Femur (tissue), 1 donor: ENCODE measurements at places on chromosomes 16 and 17.

GRCh38 chr17:34393401-34393800 lies 30.4 kb upstream of the CCL1 start:
- no peak for DNase-seq

GRCh38 chr17:4463818-4464476 lies 30.2 kb downstream of the SPNS3 start:
- DNase-seq: no peak

GRCh38 chr17:38996660-38997337 lies 29.6 kb upstream of the FBXO47 start:
- DNase-seq: no peak

- DNase-seq: no peak
Observed at GRCh38 chr16:89845417-89845816, 17.1 kb downstream of the SPIRE2 start.

GRCh38 chr16:47467501-47467900 lies 6.4 kb downstream of the PHKB start:
- DNase-seq: no peak

DNA sequence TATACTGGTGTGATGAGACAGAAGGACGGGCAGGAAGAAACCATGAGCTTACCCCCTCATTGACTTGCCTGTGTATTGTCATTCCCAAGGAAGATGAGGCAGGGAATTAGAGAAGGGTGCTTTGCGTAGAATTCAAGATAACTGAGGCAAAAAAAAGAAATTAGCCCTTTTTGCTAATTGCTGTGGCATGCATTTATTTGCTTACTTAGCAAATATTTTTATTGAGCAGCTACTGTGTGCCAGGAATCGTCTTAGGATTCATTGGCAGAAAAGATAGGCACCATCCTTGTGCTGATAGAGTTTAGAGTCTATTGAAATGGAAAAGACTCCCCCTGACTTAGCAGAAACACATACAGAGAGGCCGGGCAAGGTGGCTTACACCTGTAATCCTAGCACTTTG lies 541.9 kb downstream of the TMEM114 start:
- DNase-seq: no peak

DNA sequence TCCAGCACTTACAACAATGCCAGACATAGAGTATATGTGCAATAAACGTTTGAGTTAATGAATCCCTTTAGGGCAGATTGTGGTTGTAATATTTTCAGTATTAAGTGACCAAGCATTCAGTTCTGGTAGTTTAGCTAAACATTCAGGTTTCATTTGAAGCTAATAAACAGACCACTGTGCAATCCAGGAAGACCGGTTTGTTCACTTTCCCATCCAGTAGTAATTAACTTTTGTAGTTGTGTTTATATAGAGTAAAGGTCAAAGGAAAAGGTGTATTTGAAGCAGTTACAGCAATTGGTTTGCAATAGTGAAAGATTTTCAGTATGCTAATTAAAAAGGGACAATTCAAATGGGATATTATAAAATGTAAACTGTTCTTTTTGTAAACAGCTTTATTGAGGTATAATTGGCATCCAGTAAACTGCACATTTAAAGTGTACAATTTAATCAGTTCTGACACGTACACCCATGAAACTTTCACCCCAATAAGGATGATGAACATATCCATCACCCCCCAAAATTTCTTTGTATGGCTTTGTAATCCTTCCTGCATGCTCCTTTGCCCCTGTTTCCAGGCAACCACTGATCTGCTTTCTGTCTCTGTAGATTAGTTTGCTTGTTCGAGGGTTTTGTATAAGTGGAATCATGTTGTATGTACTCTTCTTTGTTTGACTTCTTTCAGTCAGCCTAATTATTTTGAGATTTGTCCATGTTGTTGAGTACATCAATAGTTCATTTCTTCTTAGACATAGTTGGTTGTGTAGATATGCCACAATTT lies 26.3 kb downstream of the MRTFB start:
- DNase-seq: no peak

DNA sequence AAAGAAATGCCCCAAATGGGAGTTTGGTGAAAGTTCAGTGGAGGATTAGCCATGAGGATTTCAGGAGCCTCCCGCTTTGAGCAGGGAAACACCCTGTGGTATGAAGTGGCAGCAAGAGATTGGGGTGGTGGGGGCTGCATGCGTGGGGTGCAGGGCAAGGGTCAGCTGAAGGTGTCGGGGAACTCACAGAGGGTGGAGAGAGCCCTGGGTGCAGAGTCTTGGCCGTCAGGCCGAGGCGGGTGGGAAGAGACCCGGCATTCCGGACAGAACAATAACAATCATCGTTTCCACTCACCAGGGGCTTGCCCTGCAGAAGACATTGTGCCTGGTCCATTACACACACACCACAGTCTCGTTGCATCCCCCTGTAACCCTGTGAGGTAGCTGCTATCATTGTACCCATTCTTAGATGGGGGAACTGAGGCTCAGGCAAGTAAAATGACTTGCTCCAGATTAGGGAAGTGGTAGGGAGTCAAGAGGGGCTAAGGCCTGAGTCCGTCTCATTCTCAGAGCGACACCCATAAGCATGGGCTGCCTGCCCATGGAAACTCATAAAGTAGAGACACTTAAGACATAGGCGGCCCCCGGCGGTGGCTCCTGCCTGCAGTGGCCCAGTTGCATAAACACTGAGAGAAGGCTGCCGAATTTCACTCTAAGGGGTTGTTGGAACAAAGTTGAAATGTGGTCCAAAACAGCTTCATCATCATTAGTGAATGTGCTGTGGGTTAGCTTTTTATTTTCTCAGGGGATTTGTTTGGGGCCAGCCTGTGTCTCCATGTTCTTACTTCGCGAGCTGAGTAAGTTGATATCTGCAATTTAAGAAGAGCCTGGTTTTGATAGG lies 93.3 kb downstream of the CMIP start:
- DNase-seq: no peak

DNA sequence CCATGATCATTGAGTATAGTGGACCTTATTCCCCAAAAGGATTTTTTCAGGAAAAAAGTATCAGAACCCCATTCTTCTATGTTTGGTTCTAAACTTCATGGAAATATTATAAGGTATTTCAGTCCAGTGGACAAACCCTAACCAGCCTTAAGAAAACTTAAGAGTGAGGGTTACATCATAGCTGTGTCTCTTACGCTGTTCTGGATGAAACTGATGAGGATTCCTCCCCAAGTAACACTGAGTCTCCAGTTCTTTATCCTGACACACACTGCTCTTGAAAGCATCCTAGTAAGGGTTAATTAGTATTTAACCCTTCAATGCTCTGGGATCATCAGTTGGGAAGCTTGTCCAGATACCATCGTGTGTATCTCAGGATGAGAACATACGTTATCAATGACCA lies 5.0 kb downstream of the LYRM1 start:
- no peak for DNase-seq

DNA sequence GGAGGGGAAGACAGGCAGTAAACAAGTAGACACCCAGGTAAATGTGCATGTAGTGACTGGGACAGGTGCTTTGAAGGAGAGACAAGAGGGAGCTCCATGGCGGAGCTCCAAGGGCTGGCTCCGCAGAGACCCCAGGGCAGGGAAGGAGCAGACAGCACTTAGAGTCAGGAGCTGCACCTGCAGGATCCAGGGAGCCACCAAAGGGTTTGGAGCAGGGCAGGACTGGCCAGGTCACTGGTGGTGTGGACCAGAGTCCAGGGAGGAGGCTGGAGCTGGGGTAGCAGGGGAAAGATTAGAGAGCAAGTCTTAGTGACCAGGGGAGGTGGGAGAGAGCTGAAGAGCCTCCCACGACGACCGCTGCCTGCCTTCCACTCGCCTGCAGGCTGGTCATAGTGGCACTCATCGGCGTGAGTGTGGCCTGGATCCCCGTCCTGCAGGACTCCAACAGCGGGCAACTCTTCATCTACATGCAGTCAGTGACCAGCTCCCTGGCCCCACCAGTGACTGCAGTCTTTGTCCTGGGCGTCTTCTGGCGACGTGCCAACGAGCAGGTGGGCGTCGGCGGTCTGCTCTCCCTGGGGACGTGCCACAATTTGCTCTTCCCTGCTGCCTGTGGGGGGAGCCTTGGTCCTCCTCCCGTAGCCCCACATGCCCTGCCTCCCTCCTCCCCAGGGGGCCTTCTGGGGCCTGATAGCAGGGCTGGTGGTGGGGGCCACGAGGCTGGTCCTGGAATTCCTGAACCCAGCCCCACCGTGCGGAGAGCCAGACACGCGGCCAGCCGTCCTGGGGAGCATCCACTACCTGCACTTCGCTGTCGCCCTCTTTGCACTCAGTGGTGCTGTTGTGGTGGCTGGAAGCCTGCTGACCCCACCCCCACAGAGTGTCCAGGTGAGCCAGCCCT lies 14.7 kb upstream of the FAM83G start:
- no peak for DNase-seq

GRCh38 chr16:81647527-81647926 lies 131.6 kb upstream of the PLCG2 start:
- DNase-seq: no peak

DNA sequence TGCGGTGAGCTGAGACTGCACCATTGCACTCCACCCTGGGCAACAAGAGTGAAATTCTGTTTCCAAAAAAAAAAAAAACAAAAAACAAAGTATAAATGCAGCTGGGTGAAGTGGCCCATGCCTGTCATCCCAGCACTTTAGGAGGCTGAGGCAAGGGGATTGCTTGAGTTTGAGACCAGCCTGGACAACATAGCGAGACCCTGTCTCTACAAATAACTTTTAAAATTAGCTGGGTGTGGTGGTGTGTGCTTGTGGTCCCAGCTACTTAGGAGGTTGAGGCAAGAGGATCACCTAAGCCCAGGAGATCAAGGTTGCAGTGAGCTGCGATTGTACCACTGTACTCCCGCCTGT lies 10.1 kb upstream of the STX4 start:
- DNase-seq: no peak

GRCh38 chr16:4316108-4316863 lies 419 bp downstream of the GLIS2 start:
- DNase-seq: peak; percentile 47

- no peak for DNase-seq
Observed at GRCh38 chr17:58321571-58322525, 6.7 kb downstream of the TSPOAP1 start.

GRCh38 chr17:35486920-35487732 lies 38.6 kb upstream of the SLFN13 start:
- peak; percentile 44 for DNase-seq

- DNase-seq: no peak
Observed at GRCh38 chr17:12118617-12119016, 97.9 kb downstream of the MAP2K4 start.

GRCh38 chr16:31537362-31538242 lies 9.9 kb downstream of the AHSP start:
- peak; percentile 25 for DNase-seq

GRCh38 chr17:46964315-46965265 lies 14.5 kb downstream of the RPRML start:
- DNase-seq: peak; percentile 46

- no peak for DNase-seq
Observed at GRCh38 chr16:28107232-28107631, 43.7 kb upstream of the GSG1L start.

GRCh38 chr17:81909966-81910839 lies 996 bp downstream of the PCYT2 start:
- DNase-seq: no peak

DNA sequence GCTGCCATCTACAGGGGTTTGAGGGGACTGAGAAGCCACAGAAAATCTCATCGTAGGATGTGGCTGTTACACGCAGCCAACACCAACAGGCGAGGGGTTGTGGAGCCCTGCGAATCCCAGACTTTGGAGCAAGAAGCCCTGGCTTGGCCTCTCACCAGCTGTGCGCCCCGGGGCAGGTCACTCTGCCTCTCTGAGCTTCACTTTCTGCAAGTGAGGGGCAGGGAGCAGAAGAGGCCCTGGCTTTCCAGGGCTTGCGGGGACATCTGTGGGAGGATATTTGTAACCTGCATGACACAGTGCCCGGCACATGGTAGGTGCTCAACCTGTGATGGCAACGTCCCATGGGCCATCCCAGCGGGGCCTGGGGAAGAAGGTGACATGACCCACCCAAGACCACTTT lies 32.9 kb upstream of the CIBAR2 start:
- DNase-seq: no peak

GRCh38 chr16:346587-346986 lies 5.9 kb downstream of the AXIN1 start:
- no peak for DNase-seq

- DNase-seq: no peak
Observed at GRCh38 chr17:40022497-40022896, 7.3 kb downstream of the CSF3 start.

DNA sequence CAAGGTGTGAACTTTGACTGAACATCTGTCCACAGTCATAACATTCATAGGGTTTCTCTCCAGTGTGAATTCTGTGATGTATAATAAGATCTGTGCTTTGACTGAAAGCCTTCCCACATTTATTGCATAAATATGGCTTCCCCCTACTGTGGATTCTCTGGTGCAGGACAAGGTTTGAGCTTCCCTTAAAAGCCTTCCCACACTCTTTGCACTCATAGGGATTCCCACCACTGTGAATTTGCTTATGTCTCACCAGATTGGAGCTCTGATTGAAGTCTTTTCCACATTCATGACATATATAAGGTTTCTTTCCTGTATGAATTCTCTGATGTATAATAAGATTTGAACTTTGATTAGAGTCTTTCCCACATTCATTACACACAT lies 8.3 kb downstream of the ZNF594 start:
- DNase-seq: no peak

DNA sequence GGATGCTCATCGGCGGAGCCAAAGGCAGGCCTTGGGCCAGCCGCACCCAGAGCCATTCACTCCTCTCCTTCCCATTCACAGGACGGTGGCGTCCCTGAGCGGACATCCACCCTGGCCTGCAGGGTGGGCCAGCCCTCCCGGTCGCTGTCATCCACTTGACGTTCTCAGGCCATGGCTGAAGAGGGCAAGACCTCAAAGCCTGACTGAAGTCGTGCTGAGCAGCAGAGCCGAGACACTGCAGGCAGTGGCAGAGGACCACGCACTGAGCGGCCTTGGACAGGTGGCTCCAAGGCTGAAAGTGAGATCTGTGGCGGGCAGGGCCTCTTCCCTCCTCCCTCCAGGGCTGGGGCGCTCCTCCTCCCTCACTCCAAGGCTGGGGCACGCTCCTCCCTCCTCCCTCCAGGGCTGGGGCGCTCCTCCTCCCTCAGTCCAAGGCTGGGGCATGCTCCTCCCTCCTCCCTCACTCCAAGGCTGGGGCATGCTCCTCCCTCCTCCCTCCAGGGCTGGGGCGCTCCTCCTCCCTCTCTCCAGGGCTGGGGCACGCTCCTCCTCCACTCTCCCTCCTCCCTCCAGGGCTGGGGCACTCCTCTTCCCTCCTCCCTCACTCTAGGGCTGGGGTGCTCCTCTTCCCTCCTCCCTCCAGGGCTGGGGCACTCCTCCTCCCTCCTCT lies 24.1 kb downstream of the GNPTG start:
- no peak for DNase-seq

GRCh38 chr17:5759501-5759925 lies 175.2 kb upstream of the NLRP1 start:
- DNase-seq: no peak

GRCh38 chr17:58136669-58137279 lies 11.4 kb upstream of the OR4D1 start:
- no peak for DNase-seq

GRCh38 chr16:11238272-11239202 lies 17.5 kb downstream of the SOCS1 start:
- no peak for DNase-seq

- DNase-seq: no peak
Observed at GRCh38 chr17:49637050-49637449, 40.8 kb downstream of the SPOP start.
